Activated CD4-positive, alpha-beta T cell treated with anti-CD3 and anti-CD28 coated beads, Interleukin-2, Interleukin-6, amounts not matched to agents 100 ng/mL and 50 ng/mL, durations not matched to agents 16 hours and 8 hours (primary cell): ENCODE measurements at places on chromosomes 16 and 17.
A peak's percentile ranks its signal among the peaks of the same experiment; 100 is the strongest.

GRCh38 chr16:49428808-49429207 is 55.2 kb downstream of the C16orf78 start:
- no peak for DNase-seq

GRCh38 chr16:80288616-80289015 is 252.2 kb upstream of the DYNLRB2 start:
- DNase-seq: no peak

GRCh38 chr17:63476459-63476853 is 405 bp upstream of the ACE start:
- DNase-seq: no peak

DNA sequence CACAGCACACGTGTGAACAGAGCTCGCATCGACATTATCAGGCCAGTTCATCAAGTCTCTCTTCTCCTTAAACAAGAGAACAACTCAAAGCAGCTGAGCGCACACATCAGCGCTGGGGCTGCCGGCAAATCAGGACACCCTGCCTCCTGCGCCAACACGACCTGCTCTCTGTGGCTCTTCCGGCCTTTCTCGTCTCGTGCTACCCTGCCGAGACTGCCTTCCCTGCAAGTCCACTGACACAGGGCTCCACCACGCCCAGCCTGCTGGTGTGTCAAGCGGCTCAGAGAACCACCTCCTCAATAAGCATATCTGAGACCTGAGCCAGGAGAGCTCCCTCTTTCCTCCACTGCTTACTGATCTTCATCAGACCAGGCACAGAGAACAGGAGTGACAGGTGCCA is 96.9 kb downstream of the ZNF778 start:
- peak; percentile 61 for DNase-seq

DNA sequence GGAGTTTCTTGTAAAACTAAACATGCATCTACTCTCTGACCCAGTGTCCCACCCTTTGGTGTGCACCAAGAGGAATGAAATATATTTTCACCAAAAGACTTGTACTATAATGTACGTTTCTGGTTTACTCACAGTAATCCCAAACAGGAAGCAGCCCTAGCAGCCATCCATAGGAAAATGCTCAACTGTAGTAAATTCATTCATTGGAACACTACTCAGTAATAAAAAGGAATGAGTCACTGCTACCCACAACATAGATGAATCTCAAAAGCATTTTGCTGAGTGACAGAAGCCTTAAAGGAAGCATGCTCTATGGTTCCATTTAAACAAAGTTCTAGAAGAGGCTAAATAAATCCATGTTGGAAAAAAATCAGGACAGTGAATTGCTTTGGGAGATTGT is 37.6 kb upstream of the DHRS7B start:
- no peak for DNase-seq

- DNase-seq: peak; percentile 68
Observed at GRCh38 chr17:68461122-68461539, 3.8 kb upstream of the WIPI1 start.

- no peak for DNase-seq
Observed at GRCh38 chr16:84020353-84020752, 22.2 kb downstream of the SLC38A8 start.

- no peak for DNase-seq
Observed at GRCh38 chr16:23629516-23629915, 11.6 kb downstream of the PALB2 start.

DNA sequence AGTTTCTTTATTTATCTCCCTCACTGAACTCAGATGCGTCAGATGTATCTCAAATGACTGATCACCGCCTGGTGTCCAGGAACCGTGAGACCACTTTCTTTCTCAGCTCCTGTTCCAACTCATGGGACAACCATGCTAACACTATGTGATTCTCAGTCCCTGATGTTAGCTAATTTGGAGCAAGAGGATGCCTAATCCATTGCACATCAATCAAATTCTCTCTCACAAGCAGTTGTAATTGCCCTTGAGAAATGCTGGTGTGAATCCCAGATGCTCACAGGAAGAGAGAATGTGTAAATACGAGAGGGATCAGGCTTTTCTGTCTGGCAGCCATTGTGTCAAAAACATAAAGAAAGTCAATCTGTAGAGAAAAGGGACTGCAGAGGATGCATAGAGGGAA is 134.9 kb downstream of the WSCD1 start:
- DNase-seq: no peak

- DNase-seq: no peak
Observed at GRCh38 chr16:70568601-70569237, 45.1 kb downstream of the SF3B3 start.

DNA sequence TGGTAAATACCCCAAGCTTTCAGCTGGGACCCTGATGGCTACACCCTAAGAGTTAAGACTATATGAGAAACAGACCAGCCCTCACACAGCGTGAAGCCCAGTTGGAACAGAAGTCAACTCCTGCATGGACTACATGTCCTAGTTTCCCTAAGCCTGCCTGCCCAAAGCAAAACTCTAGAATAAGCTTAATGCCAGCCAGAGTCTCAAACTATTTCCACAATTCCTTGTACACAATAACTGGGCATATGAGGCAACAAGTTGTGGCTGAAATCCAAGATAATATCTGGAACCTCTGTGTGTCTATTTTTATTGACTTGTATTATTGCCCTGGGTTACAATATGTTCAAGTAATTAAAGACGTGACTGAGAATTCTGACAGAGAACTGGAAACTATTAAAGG is 19.4 kb downstream of the MYH10 start:
- no peak for DNase-seq

- DNase-seq: no peak
Observed at GRCh38 chr16:80971819-80972218, 34.9 kb downstream of the CMC2 start.

GRCh38 chr16:22659933-22660332 is 149.2 kb downstream of the NPIPB5 start:
- no peak for DNase-seq

- peak; percentile 76 for DNase-seq
Observed at GRCh38 chr16:77675464-77676324, 46.6 kb upstream of the NUDT7 start.

GRCh38 chr16:75624921-75625334 is 1.8 kb upstream of the ADAT1 start:
- no peak for DNase-seq

- no peak for DNase-seq
Observed at GRCh38 chr16:86502856-86503748, 7.2 kb upstream of the FOXF1 start.

GRCh38 chr17:56028837-56029236 is 124.4 kb upstream of the ANKFN1 start:
- DNase-seq: no peak

DNA sequence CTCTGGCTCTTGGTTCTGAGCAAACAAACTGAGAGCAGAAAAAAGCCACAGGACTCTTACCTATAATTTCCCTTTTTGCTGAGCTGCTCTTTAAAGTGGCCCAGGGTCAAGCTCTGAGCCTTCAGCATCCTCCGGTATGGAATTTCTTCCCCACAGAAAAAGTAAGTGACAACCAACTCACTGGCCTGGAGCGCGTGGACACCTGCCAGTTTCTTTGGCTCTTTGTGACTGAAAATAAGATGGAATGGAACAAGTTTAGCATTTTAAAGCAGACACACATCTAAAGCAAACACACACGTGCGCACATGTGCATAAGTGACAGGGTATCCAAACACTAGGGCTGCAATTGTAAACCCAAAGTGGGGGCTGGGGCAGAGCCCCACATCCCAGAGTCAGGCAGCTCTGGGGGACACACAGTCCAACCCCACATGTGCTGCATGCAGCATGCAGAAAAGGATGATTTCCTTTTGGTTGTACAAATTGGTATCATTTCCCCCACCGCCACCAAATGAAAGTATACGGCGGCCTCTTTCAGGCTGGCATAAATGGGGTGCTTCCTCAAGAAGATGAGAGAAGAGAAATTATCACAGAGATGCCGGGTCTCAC is 27.5 kb downstream of the AXIN2 start:
- no peak for DNase-seq

GRCh38 chr16:82598771-82599170 is 28.0 kb upstream of the CDH13 start:
- DNase-seq: no peak

- no peak for DNase-seq
Observed at GRCh38 chr17:50196826-50197225, 4.6 kb downstream of the COL1A1 start.

DNA sequence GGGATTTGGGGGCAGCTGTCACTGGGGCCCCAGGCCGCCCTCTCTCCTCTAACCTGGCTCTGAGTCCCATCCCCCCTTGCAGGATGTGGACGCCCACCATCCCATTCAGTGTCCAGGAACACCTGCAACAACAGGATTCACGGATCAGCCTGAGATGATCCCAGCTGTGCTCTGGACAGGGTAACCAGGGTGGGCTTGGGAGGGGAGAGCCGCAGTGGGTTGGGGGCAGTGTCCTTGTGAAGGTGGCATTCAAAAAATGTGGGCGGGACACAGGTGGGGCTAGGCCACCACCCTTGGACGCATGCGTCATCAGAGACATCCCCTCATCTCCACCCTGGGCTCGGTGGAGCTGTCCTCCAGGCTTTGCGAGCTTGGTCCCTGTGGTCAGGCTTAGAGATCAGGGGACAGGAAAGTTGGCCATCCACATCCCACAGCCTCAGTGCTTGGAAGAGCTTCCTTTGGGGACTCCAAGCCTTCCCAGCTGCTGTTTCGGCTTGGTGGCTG is 19.1 kb downstream of the DEXI start:
- DNase-seq: no peak

- no peak for DNase-seq
Observed at GRCh38 chr16:56911771-56912571, 20.0 kb upstream of the HERPUD1 start.

DNA sequence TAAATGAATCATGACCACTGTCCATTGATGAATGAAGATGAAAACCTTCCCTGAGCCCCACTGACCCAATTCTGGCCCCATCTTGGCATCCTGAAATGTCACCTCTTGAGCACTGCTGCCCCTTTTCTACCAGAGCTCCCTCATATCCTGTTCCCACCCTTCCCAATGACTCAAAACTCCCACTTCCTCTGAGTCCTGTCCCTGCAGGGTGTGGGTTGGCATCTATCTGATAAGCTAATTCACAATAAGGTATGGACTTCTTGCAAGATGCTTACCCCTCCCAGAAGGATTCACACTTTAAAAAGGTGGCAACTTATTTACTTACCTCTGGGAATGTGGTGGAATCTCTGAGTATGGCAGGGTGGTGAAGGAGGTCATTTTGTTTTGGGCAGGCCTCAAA is 13.3 kb upstream of the CSNK2A2 start:
- no peak for DNase-seq

DNA sequence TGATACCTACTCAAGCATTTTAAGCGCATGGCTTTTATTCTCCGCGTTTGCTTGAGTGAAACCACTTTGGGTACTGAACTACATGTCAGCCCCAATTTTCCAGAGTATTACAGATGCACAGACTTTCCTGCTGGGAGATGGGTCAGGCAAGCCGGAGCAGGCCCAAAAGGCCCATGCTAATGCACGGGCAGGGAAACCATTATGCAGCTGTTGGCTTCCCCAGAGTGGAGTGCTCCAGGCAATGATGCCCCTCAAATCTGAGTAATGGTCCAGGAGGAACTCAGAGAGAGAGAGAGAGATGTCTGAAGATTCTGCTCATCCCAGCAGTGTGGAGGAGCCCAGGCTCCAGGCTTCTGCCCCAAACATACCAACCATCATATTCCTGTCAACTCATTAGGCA is 80.2 kb downstream of the CDH11 start:
- no peak for DNase-seq

DNA sequence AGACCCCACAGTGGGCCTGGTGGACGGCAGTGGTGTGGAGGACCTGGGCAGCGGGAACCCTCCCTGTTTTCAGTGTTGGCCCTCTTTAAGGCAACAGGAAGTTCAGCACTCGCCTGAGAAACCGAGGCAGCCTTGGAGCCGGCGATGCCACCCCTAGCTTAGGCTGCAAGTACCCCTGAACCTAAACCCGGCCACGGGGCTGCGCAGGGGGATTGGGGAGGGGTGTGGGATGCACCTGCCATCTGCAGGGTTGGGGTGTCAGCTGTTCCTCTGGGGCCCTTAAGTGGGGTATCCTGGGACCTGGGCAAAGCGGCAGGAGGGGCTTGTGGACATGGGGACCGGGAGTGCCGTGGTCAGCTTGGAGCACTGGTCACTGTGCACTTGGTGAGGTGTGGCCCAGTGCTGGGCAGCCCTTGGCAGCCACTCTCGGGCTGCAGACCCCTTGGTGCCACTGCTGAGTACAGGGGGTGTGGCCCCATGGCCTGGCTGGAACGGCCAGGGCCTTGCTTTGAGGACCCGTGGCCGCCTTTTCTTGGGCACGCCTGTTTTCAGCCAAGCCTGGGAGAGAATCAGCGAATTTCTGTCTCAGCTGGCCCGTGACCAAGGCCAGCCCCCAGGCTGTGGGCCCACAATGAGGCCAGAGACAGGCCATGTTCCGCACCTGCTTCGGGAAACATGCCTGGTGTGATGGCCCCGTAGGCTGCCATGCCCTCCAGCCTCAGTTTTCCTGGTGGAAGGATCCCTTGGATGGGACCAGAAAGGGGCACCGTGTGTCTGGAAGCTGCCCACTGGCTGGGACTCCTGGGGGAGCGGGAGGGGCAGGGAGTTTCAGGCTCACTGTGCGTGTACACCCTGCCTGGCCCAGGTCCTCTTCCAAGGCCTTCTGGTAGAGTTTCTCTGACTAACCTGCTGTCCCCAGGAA is 4.1 kb upstream of the SLC25A10 start:
- no peak for DNase-seq

- peak; percentile 47 for DNase-seq
Observed at GRCh38 chr16:22372882-22373661, 1.3 kb downstream of the CDR2 start.

- DNase-seq: no peak
Observed at GRCh38 chr17:29167393-29168078, 12.7 kb downstream of the MYO18A start.

- no peak for DNase-seq
Observed at GRCh38 chr17:49779156-49779738, 9.2 kb upstream of the KAT7 start.

DNA sequence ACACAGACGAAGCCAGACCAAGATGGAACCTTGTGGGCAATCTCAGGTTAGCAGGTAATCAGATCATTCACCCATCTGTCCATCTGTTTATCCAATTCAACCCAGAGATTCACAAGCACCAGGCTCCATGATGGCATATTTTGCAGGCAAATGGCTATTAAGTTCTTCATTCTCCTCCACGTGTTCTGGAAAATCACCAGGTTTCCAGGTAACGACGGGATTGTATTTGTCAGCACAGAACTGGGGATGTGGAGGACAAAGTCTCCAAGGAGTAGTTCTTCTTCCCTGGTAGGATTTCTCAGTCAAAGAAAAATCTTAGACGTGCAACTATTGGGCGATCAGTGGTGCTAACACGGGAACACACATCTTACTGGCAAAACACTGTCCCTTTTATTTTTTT is 368.8 kb downstream of the SLC39A11 start:
- no peak for DNase-seq

GRCh38 chr17:1005361-1005946 is 8.5 kb downstream of the TIMM22 start:
- DNase-seq: no peak

GRCh38 chr16:4216596-4216995 is 25.3 kb downstream of the SRL start:
- DNase-seq: no peak

GRCh38 chr17:29016345-29017210 is 10.7 kb upstream of the SEZ6 start:
- no peak for DNase-seq

GRCh38 chr17:14446825-14447224 is 145.9 kb downstream of the HS3ST3B1 start:
- DNase-seq: no peak
